ENCODE measurements at places on chromosomes 4 and X. TPM values are rescaled to one million over a fixed set of nuclear protein-coding genes. Genes with fewer than 3 reads are reported as not detected.

PPP1R2C gene
- total RNA-seq: not detected

DNA sequence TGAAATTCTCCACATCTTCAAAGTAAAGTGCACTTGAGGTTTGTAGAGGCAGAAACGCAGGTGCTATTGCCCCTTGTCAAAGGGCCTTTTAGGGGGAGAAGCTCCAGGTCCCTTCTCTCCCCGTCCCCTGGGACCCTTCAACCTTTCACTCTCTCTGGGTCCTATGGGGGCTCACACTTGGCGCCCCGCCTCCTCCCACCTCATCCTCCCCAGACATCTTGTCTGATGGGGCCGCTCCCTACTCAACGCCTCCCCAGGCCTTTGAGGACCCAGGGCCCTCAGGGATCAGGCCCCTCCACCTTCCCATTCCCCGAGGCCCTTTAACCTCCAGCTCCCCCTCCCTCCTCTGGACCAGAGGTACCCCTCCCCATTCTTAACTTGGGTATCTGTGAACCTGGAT lies 1.3 kb upstream of the HTRA3 start:
- DNase-seq: no peak

DNA sequence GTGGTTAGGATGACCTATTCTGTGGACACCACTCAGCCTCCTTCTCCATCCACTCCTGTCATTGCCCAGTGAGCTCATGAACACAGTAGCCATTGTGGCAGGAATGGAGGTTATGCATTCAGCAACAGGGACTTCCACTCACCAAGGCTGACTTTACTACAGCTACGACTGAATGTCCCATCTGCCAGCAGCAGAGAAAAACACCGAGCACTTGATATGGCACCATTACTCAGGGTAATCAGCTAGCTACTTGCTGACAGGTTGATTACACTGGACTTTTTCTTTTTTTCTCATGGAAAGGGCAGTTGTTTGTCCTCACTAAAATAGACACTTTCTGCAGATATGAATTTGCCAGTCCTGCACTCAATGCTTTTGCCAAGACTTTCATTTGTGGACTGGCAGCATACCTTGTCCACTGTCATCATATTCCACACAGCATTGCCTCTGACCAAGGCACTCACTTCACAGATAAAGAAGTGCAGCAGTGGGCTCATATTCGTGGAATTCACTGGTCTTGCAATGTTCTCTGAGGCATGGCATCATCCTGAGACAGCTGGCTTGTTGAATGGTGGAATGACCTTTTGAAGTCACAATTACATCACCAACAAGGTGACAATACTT lies 37.3 kb upstream of the UGT2B4 start:
- no peak for DNase-seq

RIPPLY1 gene
- not detected for total RNA-seq

DNA sequence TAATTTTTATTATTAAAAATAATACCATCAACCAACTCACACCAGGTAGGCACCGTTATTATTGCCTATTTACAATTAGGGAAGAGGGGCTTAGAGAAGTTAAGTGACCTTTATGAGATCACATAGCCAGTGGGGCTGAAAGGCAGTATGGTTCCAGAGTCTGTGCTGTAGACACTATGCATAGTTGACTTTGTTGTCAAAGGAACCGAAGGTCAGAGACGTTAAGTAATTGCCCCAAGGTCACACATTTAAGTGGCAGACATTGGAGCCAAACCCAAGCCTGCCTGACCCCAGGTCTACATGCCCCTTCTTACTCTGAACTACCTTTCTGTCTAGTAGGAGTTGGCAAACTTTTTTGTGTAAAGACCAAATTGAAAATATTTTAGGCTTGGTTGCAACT lies 36.4 kb downstream of the RHOH start:
- no peak for DNase-seq

GLRA3 gene
- total RNA-seq: not detected

GUCY1B1 gene
- total RNA-seq: 25.1 TPM

GRCh38 chr4:98744372-98745150 lies 86.2 kb upstream of the TSPAN5 start:
- DNase-seq: no peak

REELD1 gene
- not detected for total RNA-seq

GRCh38 chr4:124337874-124338273 lies 374.7 kb downstream of the ANKRD50 start:
- DNase-seq: peak; percentile 74

SLC10A3 gene
- 11.1 TPM for total RNA-seq

DNA sequence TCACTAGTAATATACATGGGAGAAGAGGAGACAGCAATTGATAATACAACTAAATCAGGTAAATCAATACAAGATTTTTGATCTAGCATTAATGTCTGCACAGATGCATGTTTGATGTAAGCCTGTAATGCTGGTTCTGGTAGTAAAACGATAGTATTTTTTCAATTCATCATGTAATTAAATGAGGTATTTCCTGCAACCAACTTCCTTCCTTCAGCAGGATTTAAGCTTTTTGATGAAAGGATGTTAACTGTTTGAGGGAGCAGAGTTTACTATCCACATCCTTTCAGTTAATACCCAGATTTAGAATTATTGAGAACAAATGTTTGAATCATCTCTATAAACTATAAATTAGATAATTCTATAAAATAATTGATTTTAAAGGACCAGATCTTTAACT lies 31.4 kb upstream of the NFKB1 start:
- DNase-seq: no peak

ERVMER34-1 gene
- total RNA-seq: 4.5 TPM

HPGDS gene
- total RNA-seq: 3.3 TPM

DNA sequence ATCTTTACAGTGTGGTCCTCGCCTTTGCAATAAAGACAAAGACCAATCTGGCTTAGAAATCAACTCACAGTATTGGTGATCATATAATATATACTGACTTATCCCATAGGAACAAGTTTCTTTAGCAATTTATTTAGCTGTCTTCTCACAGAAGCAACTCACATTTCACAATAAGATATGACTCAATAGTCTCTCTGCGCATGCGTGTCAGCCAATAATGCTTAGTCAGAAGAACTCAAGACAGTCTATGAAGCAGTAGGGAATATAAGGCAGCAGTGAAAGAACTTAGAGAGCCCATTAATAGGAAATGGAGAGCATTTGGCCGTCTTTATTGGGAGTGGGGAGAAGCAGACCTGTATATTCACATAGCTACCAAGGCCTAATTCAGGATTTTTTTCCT lies 216.7 kb downstream of the IL13RA2 start:
- DNase-seq: no peak

DNA sequence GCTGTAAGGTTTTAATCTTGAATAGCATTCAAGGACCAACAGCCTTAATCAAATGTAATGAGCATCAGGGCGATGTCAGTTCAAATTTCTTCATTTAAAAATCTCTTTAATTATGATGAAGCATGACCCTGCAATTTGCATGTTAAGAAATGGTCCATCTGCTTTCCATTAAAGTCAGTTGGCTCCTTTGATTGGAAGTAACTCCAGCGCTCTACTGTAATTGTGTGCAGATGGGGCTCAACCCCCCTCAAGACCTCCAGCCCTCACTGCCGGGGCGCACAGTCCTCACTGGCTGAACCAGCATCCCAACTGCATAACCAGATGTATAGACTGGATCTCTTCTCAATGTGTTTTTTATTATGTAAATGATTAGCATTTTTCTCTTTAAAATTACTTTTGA lies 126.9 kb downstream of the VCX3B start:
- no peak for DNase-seq

MAGED4 gene
- total RNA-seq: 0.35 TPM

UBA1 gene
- 89.8 TPM for total RNA-seq

GPRIN3 gene
- total RNA-seq: 6.2 TPM

DNA sequence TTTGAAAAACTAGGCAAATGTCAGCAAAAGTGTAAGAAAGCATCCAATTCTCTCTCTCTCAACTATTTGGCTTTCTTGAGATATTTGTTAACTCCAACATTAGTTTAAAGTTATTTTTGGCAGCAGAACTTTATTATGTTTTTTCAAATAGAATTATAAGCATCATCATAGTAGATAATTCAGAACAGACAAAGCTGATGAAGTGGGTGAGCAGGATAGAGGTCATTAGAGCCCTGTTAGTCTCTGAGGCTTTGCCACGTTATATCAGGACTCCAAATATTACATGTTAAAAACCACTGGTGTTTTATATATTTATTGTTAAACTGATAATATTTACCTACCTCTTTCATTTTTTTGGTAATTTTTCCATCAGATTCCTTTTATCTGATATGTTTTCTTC lies 903.0 kb downstream of the FSTL5 start:
- DNase-seq: no peak

- no peak for DNase-seq
Measured at GRCh38 chr4:145535202-145535601, 53.5 kb downstream of the SMAD1 start.

- no peak for DNase-seq
Measured at GRCh38 chrX:2614911-2615310, 76.2 kb upstream of the CD99 start.

DNA sequence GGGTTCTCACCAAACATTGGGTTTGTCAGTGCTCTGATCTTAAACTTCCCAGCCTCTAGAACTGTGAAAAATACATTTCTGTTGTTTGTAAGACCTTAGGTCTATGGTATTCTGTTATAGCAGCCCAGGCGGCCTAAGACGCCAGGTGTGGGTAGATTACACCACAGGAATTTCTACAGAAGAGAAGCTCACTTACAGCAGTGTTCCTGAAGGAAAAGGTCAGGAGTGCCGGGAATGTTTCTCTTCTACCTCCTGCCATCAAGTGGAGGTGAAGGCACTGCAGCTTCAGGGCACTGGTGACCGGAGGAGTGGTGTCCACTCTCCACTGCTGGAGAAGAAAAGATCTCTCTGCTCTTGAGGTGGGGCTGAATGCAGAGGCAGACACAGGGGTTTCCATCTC lies 45.7 kb downstream of the FHDC1 start:
- no peak for DNase-seq

MAGT1 gene
- 50.4 TPM for total RNA-seq

SAGE1 gene
- not detected for total RNA-seq

DNA sequence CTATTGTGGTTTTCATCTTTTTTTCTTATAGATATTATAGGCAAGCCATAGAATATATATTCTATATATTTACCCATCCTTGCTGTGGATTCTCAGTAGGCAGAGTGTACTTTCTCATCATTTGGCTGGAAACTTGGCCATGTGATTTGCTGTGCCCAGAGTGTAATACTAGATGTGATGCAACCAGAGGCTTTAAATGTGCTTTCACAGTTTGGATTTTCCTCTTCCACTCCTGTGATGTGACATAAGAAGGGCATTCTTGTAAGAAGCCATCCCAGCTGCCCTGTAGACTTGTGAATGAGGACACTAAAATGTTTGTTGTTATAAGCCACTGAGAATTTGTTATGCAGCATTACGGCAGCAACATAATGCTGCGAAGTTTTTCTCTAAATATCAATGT lies 10.4 kb upstream of the HPGDS start:
- DNase-seq: no peak

GRCh38 chrX:22803353-22803752 lies 196.4 kb upstream of the DDX53 start:
- DNase-seq: no peak

DNA sequence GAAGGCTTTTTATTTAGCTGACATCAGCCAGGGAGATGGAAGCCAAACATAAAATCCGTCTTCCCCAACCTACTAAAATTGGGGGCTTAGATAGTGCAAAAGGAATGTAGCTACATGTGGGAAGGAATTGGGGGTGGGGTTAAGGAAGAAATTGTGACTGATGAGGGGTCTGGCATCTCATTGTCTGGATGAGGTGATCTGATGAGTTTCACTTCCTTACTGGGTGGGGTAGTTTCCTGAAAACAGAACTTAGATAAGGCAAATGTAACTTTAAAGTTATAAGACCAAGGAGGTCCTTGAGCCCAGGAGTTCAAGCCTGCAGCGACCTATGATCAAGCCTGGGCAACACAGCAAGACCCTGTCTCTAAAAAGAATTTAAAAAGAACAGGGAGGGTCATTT lies 105.5 kb upstream of the NEIL3 start:
- no peak for DNase-seq

CD99L2 gene
- total RNA-seq: 71.5 TPM

- no peak for DNase-seq
Measured at GRCh38 chrX:106891762-106892460, 11.2 kb downstream of the RIPPLY1 start.

UGT2B11 gene
- not detected for total RNA-seq

DNA sequence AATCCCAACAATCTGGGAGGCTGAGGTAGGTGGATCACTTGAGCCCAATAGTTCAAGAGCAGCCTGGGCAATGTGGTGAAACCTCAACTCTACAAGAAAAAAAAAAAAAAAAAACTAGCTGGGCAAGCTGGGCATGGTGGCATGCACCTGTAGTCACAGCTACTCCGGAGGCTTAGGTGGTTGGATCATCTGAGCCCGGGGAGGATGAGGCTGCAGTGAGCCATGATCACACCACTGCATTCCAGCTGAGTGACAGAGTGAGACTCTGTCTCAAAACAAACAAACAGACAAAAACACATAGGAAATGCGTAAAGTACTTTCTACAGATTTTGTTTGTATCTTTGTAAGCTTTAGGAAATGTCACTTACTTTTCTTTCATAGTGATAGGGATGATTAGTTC lies 307.2 kb upstream of the NR3C2 start:
- no peak for DNase-seq

- no peak for DNase-seq
Measured at GRCh38 chrX:115563633-115564162, 2.7 kb downstream of the PLS3 start.

GRCh38 chr4:20362148-20362547 lies 110.4 kb downstream of the SLIT2 start:
- DNase-seq: no peak

DNA sequence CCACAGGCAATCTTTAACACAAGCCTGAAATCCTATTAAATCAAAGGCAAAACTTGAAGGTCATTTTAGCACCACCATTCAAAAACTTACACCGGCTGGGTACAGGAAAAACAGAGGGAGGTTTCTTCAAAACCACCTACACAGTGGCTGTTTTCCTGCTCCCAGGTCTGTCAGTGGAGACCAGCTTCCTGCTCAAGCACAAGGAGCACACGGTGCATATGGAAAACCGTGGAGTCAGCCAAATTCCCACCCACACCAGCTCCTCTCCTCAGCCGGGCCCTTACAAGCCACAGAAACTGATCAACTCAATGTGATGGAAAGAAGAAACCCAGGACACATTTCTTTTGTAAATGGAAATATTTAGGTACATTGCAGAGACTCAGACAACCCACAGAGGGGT lies 14.3 kb upstream of the FAM241A start:
- no peak for DNase-seq

GRCh38 chr4:183147196-183147595 lies 48.1 kb downstream of the WWC2 start:
- no peak for DNase-seq
